ENCODE measurements at places on chromosomes 1 and 21.
A peak's percentile ranks its signal among the peaks of the same experiment; 100 is the strongest.

- DNase-seq, result no peak
Observed at GRCh38 chr1:169070547-169070946, 35.9 kb upstream of the ATP1B1 start.

DNA sequence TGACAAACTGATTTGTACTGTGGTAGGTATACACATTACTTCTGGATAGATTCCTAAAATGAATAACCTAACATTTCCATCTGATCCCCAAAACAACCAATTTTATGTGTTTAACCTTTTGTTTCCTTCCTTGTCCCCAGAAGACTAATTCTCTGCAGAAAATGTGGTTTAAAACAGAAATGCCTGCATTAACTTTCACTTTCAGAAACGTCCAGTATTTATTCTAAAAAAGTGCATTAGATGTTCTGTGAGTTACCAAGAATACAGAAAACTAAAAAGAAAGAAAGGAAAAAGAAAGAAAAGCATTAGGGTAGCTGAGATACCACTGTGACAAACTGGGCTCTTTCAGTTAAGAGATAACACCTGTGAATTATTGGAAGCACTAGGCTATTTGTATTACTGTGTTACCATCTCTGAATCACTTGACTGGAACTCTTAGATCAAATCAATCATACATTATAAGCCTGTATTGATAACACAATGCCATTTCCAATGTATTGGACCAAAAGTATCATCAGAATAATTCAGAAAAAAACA is 177.7 kb downstream of the NCAM2 start:
- DNase-seq, result no peak

- DNase-seq, result no peak
Observed at GRCh38 chr21:42507418-42507817, 6.2 kb upstream of the SLC37A1 start.

- DNase-seq, result no peak
Observed at GRCh38 chr1:116738673-116739370, 15.4 kb upstream of the CD2 start.

DNA sequence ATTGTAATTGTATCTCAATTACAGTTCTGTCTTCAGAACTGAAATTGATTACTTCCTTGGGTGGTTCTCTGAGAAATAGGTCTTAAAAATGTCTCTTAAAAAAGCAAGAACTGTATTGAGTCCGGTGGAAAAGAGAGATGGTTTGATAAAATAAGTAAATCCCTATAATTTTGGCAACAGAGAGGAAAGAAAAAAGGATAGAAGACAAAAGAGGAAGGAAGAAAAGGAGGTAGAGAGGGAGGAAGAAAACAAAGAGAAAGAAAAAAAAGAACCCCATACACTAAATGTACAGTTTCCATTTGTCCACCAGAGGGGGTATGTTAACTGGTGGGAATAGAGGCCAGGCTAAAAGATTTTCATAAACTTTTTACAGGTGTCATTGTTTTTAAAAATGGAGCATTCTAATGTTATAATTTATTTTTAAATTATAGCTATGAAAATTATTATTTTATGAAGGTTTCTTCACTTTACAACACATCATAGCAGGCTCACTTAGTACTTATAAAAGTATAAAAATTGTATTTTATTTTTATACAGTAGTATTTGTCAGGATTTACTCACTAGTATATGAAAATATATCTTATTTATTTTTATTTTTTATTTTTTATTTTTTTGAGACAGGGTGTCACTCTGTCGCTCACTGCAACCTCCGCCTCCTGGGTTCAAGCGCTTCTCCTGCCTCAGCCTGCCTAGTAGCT is 2.1 kb upstream of the UBE2T start:
- no peak for DNase-seq

- no peak for DNase-seq
Observed at GRCh38 chr1:37159102-37159501, 124.8 kb upstream of the GRIK3 start.

- DNase-seq, result no peak
Observed at GRCh38 chr1:65948609-65949229, 156.0 kb downstream of the PDE4B start.

GRCh38 chr1:78606274-78606673 is 14.0 kb upstream of the IFI44L start:
- no peak for DNase-seq

DNA sequence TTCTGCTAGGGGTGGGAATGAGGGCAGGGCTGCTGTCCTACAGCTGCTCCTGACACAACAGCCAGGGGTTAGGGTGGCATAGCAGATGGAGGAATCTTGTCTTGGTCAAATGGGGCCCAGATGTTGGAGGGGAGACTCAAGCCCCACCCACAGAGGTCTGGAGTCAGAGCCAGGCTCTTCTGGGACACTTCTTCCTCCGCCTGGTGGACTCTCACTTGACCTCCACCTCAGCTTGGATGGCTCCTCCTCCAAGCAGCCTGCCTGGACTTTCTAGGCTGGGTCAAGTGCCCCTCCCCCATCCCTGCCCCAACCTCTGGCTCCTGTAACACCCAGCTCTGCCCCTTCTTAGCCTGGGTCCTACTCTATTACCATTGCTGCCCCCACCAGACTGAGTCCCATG is 35.5 kb downstream of the EPHA2 start:
- no peak for DNase-seq

GRCh38 chr1:221294242-221294641 is 415.0 kb downstream of the HLX start:
- no peak for DNase-seq

- no peak for DNase-seq
Observed at GRCh38 chr1:226736001-226736907, 2.8 kb downstream of the ITPKB start.

DNA sequence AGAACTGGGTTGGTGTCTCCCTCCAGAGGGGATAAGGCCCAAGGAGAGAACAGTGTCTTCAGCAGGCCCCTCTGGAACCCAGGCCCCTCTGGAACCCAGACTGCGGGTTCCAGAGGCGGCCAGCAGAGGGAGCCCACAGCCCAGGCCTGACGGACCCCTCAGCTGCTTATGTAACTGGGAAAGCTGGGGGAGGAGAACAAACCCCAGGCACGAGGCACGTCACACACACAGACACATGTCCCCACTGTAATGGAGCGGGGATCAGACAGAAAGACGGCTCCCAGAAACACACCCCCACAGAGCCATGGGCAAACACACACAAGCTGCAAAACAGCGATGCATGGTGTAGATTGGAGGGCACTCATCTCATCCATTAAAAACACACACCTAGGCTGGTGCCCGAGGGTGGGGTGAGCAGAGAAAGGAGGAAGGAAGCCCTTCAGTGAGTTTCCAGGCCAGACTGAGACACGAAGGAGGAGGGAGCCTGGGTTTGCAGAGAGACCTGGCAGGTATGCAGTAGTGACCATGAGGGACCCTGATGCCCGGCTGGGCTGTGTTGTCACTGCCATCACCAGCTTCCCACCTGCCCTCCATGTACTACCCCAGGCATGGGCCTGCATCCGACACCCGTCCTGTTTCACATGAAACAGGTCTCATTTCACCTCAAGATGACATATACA is 2.8 kb upstream of the IGSF8 start:
- peak; percentile 78 for DNase-seq

GRCh38 chr21:44364151-44365053 is 11.0 kb downstream of the TRPM2 start:
- no peak for DNase-seq

- no peak for DNase-seq
Observed at GRCh38 chr1:193435781-193436180, 249.4 kb upstream of the B3GALT2 start.

DNA sequence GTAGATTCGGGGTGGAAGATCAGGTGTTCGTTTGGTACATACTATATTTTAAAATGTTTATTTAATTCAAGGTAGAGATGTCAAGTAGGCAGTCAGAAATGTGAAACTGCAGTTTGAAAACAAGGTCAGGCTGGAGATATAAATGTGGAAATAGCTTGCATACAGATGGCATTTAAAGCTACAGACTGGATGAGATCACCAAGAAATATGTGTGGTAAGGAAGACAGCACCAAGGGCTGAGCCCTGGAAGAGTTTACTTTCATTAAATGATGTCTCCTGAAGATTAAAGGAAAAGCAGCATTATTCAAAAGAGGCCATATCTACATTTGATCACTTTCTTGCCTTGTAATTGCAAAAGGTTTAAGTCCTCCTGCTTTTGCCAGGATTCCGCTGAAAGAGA is 271.3 kb downstream of the PTBP2 start:
- DNase-seq, result no peak

DNA sequence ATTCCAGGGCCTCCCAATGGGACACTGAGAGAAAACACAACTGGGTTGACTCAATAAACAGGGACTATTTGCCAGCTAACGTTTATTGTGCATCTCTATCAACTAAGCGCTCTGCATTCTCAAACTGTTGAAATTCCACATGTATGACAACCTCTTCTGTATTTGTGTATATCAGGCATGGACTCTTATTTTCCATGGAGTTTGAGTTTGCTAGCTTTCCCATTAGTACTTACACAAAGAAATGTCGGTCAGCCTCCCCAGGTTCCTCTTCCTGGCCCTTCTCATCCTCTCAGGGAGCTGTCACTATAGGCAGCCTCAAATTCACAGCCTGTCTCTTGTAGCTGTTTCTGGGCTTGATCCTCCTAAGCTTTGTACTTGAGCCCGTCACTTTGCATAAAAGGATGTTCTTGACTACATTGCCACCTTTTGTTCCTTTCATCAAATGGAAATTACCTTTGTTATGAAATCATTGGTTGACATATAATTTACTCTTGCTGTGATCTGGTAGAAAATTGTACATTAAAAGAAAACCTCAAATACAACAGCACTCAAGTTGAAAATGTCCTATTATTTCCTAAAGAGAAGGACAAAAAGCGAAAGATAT is 60.0 kb upstream of the NTPCR start:
- no peak for DNase-seq

DNA sequence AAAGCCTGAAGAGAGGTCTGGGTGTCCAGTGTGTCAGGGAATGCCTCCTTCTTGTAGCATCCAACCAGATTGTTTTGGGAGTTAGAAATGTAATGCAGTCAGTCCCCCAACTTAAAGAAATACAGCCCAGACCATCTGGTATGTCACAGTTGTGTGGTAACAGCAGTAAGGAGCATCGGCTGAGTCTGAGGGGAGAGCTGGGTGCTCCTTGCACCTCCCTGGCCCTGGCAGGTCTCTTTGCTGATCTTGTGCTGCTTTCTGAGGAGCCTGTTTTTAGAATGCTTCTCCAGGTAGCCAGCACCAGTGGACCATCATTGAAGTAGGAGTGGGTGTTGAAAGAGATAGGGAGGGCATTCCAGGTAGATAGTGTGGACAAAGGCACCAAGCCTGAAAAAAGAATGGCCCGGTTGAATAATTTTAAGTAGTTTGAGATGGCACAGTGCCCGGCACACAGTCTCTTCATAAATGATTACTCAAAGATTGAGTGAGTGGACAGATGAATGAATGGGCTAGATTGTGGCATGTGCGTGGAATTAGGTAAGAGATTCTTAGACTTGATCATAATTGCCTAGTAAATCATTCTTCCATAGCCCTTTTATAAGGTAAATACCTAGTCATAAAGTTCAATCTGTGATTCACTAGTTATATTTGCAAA is 46.5 kb downstream of the LAMC1 start:
- DNase-seq, result no peak

GRCh38 chr1:96416701-96417444 is 304.7 kb upstream of the PTBP2 start:
- DNase-seq, result no peak

- no peak for DNase-seq
Observed at GRCh38 chr21:34670962-34671348, 2.2 kb downstream of the CLIC6 start.

DNA sequence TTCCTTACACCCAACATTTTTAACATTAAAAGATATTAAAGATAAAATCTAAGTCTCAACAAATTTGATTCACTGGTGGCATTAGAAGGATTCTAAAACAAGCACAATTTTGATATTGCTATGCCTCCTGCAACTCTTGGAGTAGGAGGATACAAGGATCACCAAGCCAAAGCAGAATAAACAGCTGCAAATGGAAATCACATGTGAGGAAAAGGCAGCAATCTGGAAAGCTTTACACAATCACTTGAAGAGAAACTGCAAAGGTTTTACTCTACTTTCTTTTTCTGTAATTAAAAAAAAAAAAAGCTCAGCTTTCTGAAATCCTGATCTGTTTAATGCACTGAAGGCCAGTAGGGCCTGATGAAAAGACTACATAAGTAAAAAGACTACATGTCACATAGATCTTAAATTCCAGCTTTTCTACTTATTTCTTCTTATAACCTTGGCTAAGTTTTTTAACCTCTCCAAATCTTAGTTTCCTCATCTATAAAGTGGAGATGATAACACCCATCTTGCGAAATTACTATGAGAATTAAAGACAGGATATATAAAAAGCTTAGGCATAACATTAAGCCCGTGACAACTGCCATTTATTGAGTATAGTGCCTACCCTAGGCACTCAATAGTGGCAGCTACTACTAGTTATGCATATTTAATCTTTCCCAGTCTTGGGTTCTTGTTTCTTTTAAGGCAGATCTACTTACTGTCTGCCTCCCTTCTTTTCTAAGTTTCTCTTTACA is 73.5 kb downstream of the EPS15 start:
- no peak for DNase-seq

DNA sequence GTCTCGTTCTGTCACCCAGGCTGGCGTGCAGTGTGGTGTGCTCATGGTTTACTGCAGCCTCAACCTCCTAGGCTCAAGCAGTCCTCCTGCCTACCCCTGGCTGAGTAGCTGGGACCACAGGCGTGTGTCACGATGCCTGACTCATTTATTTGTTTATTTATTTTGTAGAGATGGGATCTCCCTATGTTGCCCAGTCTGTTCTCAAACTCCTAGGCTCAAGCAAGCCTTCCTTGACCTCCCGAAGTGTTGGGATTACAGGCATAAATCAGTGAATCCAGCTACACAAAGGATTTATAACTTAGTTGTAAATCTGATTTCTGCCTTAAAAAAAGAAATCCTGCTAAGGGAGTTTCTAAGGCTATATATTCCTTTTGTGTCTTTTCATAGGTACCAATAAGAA is 30.5 kb upstream of the ZNF496 start:
- DNase-seq, result no peak

- no peak for DNase-seq
Observed at GRCh38 chr1:155329980-155330598, 9.4 kb downstream of the RUSC1 start.

DNA sequence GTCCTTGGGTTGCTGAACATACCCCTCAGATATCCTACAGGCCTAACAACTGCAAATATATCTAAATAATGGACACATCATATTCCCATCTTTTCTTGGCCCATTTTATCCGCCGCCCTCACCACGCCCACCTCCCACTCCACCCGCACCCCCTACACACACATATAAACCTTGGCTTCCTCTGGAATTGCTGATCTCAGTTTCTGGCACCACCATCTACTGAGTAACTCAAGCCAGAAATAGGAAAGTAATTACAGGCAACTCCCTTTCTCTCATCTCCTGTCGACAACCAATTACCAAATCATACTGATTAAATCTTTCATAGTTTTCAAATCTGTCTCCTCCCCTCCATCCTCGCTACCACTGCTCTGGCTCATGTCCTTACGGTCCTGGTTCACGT is 4.7 kb downstream of the RGS8 start:
- no peak for DNase-seq

GRCh38 chr1:204623894-204624361 is 61.6 kb downstream of the LRRN2 start:
- no peak for DNase-seq
